Foreskin keratinocyte (primary cell): ENCODE measurements at places on chromosomes 2 and 18. TPM values are rescaled to one million over a fixed set of nuclear protein-coding genes. Genes with fewer than 3 reads are reported as not detected.

The ALPI gene
- total RNA-seq: not detected in 2 replicates

The IL1R1 gene
- 3.6 and 4.2 TPM in 2 replicates for total RNA-seq

The TDRD15 gene
- total RNA-seq: not detected in 2 replicates

The DSG4 gene
- 0.04 TPM in 1 of 2 replicates, not detected in the other for total RNA-seq

The GPR45 gene
- total RNA-seq: not detected in 2 replicates

The FEV gene
- total RNA-seq: not detected in 2 replicates

The GPR35 gene
- 0.07 TPM in 1 of 2 replicates, not detected in the other for total RNA-seq

The LINC00305 gene
- total RNA-seq: not detected in 2 replicates

The ST6GAL2 gene
- 0.03 and 0.04 TPM in 2 replicates for total RNA-seq

The TMEM198 gene
- 1.0 and 1.2 TPM in 2 replicates for total RNA-seq

The ABI2 gene
- 22.7 and 23.2 TPM in 2 replicates for total RNA-seq

The CRYBA2 gene
- total RNA-seq: not detected in 2 replicates

The UGT1A5 gene
- 0.53 and 0.82 TPM in 2 replicates for total RNA-seq

The DNAH7 gene
- 0.07 and 0.31 TPM in 2 replicates for total RNA-seq

The LYPD1 gene
- total RNA-seq: not detected in 2 replicates
